Cerebellum (tissue), 4 donors: ENCODE measurements at places on chromosomes 3 and 15. TPM values are rescaled to one million over a fixed set of nuclear protein-coding genes. Genes with fewer than 3 reads are reported as not detected.

The PARP15 gene
- 0.36 TPM for total RNA-seq

The GPR171 gene
- total RNA-seq = not detected

The GABRR3 gene
- not detected for total RNA-seq

The PAQR5 gene
- total RNA-seq = 0.82 TPM

The TERC gene
- total RNA-seq = 66.4 TPM

The ADAMTS17 gene
- total RNA-seq = 4.4 TPM

The SETD5 gene
- total RNA-seq = 100.0 TPM

The PPP1R14D gene
- not detected for total RNA-seq

The TM4SF18 gene
- 8.3 TPM for total RNA-seq

The LDHAL6B gene
- not detected for total RNA-seq

The STAB1 gene
- 19.8 TPM for total RNA-seq

DNA sequence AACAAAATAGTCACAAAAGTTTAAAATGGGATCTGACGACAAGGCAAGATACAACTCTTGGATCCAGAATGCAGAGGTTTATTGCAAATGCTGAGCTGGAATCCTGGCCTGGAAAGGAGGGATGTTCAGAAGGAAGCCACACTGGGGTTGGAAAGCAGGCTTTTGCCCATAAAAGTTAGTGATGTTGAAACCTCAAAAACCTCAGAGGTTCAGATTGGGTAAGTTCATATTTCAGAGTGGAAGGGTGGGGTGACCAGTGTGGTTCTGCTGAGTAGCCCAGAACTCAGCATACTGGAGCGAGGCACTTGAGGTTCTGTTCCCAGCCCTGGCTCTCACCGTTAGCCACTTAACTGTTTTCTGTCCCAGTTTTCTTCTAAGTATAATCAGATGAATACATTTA, 114.0 kb upstream of the OSTN start:
- no peak for DNase-seq

- no peak for DNase-seq
These were observed 546.0 kb upstream of the TBL1XR1 start for GRCh38 chr3:177743173-177743890.

- DNase-seq = peak; percentile 70
These were observed 70.5 kb upstream of the KLHL25 start for GRCh38 chr15:85865070-85865684.

- no peak for DNase-seq
These were observed 10.0 kb downstream of the UBAP1L start for GRCh38 chr15:65105038-65105437.

DNA sequence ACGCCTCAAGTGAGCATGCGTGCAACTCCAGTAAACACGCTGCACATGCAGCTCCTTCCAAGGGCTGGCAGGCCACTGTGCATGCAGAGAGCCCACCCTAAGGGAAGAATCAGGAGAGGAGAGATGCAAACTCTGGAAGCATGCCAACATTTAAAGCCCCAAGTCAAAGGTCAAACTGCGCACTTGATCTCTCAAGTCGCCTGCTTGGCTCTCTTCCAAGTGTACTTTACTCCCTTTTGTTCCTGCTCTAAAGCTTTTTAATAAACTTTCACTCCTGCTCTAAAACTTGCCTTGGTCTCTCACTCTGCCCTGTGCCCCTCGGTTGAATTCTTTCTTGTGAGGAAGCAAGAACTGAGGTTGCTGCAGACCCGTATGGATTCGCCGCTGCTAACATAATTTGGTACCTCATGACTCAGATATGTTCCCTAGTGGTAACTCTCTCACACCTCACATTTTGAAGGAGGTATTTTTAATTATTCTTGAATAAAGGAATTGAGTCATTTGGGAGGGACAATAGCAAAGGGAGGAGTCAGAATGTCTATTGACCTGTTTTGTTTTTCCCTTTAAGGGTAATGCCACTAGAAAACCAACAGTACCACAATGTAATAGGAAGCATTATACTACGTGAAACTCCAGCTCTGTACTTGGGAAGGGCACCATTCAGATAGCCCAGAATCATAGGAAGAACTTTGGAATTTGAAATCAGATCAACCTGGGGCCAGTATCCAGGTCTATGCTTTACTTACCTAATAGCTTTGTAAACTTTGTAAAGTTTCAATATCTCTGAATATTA, 19.6 kb upstream of the DGKG start:
- no peak for DNase-seq

DNA sequence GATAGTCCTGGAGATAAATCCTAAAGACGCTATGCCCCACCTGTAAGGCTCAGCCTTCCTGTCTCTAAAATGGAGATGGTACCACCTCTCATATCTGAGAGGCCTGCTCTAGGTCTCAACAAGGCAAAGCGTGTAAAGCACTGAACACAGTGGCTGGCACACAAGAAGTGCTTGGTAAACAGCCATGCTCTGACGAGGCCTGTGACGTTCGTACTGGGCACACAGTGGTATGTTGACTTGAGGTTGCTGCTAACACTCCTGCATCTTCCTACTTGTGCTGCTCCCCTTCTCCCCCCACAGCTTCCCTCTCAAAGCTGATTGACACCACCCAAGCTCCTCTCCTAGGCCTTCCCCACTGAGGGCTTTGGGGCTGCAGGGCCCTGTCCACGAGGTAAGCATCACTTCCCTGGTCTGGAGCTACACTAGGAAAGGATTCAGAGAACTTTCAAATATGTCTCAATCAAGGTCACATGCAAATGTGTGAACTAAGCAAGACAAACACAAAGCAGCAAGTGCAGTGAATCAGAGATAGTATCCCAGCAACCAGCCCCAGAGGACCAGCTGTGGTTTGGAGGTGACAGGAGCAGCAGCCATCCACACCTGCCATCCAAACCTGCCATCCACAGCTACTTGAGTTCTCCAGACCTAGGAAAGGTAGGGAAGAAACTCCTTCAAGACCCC, 177.5 kb downstream of the STT3B start:
- no peak for DNase-seq

- DNase-seq = no peak
These were observed 61.7 kb upstream of the GLCE start for GRCh38 chr15:69098771-69099170.

DNA sequence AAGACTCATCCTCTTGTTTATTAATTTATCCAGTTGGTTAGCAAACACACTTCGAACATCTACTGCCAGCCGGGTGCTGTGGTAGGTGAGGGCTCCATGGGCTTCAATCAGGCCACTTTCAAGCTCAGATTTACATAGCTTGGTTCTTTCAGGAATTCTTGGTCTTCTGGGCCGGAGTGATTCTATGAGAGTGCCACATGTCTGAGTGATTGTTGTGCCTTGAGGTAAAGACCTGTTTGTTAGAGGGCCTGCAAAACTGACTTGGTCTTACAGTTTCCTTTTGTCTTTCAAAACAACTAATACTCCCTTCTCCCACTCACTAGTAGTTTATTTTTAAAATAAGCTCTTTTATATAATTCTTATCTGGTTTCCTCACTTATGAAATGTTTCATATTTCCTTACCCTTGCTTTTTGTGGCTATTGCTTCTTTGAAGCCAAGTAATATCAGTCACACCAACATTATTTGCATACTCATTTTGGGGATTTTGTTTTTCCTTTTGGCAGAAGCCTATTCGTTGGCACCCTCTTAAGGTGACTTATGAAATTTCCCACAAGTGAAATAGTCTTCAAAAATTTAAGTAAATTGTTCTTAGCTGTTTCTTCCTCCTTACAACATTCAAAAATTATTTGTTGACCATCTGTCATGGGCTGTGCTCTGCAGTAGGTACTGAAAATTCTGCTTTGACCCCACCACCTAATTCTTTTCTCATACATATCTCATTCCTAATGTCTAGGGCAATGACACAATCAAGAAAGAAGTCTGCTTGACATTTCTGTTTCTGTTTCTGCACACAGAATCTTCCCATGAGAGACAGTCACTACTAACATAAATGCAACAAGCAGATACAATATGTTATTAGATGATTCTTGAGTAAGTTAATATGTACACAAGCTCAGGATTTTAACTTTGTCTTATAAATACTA, 120.2 kb downstream of the LRRC28 start:
- DNase-seq = no peak

GRCh38 chr3:72888546-72889309, 882 bp downstream of the GXYLT2 start:
- DNase-seq = no peak

- peak; percentile 19 for DNase-seq
These were observed 37.4 kb downstream of the ZNF860 start for GRCh38 chr3:32018757-32019564.

- DNase-seq = no peak
These were observed 243.2 kb upstream of the NR2F2 start for GRCh38 chr15:96087180-96087884.

DNA sequence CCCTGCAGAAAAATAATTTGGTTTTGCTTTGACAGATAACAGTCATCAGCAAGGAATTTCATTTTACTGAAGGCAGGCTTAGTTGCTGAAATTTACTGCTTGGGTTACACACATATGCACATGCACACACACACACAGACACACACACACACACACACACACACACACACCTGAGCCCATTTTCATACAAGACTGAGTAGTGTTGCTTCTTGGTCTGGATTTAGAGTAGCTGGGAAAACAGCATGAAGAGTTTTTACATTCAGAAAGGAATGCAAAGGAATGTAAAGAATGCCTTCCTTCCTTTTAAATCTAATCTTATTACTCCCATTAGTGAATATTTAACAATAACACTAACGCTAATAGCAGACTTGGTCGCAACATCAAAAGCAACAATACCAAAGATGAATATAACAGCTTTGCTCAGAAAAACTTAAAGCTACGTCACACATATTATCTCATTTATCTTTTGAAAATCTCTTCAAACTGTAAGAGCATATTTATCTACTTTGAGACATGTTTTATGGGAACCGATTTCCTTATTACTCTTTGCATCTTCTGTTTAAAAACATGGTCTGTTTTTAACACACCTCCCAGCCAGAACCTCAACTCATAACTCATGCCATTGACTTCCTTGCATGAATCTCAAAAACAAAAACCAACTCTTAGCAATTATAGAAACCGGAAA, 32.5 kb downstream of the RFTN1 start:
- no peak for DNase-seq

- DNase-seq = no peak
These were observed 38.4 kb downstream of the RFX7 start for GRCh38 chr15:56205061-56205876.

DNA sequence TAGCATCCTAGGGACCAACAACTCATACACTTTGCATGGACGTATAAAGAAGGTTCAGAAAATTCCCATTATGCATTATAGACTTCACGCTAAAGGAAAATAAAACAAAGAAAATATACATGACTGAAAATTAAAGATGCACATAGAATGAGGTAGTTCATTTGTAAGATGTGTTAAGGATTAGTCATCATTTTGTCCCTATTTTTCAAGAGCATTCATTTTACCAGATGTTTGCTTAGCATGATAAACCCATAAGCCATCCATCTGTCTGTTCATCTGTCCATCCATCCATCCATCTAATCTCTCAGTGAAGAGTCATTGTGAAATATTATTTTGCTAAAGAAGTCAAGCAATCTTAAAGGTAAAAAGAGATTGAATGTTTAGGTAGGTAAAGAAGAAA, 80.3 kb downstream of the TFG start:
- no peak for DNase-seq

DNA sequence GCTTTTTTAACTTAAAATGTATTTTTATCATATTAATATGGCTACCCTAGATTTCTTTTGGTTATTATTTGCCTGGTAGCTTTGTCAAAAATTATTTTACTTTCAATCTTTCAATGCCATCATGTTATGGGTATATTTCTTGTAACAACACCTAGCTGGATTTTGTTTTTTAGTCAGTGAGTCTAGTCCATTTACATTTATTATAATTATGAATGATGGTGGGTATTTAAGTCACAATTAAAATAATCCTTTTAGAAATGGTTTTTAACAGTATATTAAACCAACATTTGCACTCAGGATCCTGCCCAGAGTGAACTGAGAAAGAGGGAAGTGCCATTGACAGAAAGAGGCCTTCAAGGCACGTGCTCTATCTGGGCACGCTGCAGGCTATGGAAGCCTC, 39.8 kb upstream of the NUDT16 start:
- no peak for DNase-seq

GRCh38 chr3:149186219-149186618, 35.4 kb downstream of the CP start:
- DNase-seq = no peak

- DNase-seq = no peak
These were observed 239.0 kb upstream of the NAALADL2 start for GRCh38 chr3:174620138-174620537.

- DNase-seq = no peak
These were observed 126.7 kb upstream of the SPATA12 start for GRCh38 chr3:56933803-56934202.

DNA sequence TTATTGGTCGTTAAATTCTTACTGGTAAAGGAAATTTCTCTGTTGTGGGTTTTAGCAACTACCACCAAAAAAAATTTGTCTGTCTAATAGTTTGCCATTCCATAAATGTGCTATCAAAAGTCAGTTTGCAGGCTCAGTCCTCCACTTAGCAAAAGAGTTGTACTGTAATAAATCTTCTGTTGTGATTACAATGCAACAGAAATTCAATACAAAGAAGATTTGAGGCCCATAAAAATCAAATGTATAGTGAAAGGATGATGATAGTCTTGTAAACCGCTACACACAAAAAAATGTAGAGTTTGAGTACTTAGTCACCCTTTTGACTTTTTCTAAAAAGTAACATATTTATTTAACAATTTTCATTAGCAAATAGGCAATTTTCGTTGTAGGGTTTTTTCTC, 251.7 kb downstream of the VGLL3 start:
- DNase-seq = no peak

DNA sequence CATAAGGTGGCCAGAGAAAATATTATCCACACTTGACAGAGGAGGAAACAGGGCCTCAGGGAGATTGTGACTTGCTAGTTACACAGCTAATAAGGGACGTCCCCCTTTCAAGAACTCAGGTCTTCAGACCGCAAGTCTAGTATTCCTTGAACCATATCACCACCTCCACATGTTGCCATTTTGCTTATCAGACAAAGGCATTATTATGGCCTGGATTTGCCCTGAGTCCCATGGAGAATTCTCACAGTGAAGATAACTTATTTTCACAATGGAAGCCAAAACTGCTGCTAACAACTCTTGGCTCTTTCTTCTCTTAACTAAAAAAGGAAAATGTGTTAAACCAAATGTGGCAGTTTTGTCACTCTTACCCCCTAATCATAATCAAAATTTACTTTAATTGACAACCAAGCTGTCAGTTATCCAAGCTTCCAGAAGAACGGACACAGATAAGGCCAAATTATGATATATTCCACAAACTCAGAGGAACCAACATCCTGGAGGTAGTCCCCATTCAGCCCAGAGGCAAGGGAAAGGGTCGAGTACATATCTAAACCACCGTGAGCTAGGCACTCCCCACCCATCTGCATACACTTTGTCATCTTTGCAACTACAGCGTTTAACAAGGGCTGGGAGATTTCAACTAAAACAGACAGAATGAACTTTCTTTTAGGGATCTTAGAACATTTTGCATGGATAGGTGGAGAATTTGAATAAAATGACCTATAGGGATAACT, 63.6 kb upstream of the THBS1 start:
- DNase-seq = no peak
